Stimulated activated CD4-positive, alpha-beta T cell treated with anti-CD3 and anti-CD28 coated beads, Interleukin-1b, Interleukin-23, amount 100 ng/mL, for 4 hours (primary cell): ENCODE measurements at places on chromosomes 16 and 17.

GRCh38 chr16:79536958-79537357 is 63.6 kb downstream of the MAF start:
- DNase-seq: no peak

- DNase-seq: no peak
These were observed 62.9 kb downstream of the LMF1 start for GRCh38 chr16:907842-908241.

GRCh38 chr16:48152226-48152625 is 3.6 kb downstream of the ABCC12 start:
- DNase-seq: no peak

DNA sequence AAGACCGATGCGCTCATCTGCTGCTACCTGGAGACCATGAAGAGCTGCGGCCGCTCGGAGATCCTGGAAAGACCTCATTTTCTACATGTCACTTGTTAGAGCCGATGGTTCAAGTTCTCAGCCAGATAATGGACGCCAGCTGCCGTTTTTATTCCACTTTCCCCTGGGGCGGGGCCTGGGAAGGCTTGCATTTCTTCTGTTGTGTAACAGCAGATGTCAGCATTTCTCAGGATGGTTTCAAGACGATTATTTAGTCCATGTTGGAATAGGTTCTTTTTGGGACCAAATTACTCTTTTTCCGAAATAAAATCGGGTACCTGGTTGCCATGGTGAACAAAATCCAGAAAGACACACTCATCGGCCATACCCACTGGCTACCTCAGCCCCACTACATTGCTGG is 1418.3 kb downstream of the CDH11 start:
- DNase-seq: no peak
